ENCODE measurements at places on chromosomes 7 and 10. TPM values are rescaled to one million over a fixed set of nuclear protein-coding genes. Genes with fewer than 3 reads are reported as not detected.

Gene NEUROD6
- not detected for total RNA-seq

DNA sequence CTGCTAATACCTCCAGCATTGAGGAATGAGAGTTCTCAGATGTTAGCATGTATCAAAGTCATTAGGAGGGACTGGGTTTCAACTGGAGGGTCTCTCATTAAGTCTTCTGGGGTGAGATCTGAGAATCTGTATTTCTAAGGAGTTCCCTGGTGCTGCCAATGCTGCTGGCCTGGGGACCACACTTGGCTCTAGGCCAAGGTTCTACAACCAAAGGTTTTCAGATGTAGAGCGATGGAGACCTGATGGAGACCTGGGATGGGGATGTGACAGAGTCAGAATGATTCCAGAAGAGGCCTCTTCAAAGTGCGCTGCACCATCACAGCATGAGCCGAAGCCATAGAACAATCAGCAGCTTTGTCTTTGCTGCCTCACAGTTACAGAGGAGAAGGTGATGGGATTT lies 27.2 kb downstream of the ST8SIA6 start:
- DNase-seq: no peak

GRCh38 chr7:36366718-36367560 lies 22.7 kb upstream of the ANLN start:
- peak; percentile 90 for DNase-seq

GRCh38 chr10:74730246-74730645 lies 96.2 kb upstream of the KAT6B start:
- DNase-seq: no peak

- DNase-seq: no peak
Observed at GRCh38 chr7:70439651-70440050, 692.3 kb upstream of the GALNT17 start.

DNA sequence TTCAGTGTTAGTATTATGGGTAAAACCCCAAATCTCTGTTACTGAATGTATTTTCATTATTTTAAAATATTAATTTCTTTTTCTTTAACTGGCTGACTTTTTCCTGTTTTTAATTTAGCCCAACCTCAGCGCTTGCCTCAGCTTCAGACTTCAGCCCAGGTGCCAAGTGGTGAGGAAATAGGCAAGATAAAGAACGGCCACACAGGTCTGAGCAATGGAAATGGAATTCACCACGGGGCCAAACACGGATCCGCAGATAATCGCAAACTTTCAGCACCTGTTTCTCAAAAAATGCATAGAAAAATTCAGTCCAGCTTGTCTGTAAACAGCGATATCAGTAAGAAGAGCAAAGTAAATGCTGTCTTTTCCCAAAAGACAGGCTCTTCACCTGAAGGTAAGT lies 57.5 kb downstream of the MDFIC start:
- DNase-seq: peak; percentile 19

DNA sequence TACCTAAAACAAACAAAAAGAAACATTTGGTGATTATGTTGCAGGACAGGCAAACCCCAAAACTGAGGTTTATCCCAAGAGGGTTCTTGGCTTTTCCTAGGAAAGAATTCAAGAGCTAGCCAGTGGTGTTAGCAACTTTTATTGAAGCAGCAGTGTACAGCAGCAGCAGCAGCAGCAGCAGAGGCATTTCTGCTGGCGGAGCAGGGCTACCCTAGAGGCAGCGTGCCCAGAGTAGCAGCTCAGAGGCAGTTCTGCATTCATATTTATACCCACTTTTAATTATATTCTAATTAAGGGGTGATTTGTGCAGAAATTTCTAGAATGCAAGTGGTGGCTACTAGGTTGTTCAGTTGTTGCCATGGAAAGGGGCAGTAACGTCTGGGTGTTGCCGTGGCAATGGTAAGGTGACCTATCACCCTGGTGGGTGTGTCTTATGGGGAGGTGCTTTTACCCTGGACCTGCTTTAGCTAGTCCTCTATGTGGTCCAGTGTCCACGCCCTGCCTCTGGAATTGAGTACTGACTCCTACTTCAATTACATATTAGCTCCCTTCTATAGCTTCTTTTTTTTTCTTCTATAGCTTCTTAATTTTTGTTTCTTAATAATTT lies 53.9 kb downstream of the VCL start:
- DNase-seq: no peak

GRCh38 chr7:1673581-1674118 lies 3.6 kb downstream of the ELFN1 start:
- no peak for DNase-seq

Gene CALCR
- 0.17 TPM for total RNA-seq

DNA sequence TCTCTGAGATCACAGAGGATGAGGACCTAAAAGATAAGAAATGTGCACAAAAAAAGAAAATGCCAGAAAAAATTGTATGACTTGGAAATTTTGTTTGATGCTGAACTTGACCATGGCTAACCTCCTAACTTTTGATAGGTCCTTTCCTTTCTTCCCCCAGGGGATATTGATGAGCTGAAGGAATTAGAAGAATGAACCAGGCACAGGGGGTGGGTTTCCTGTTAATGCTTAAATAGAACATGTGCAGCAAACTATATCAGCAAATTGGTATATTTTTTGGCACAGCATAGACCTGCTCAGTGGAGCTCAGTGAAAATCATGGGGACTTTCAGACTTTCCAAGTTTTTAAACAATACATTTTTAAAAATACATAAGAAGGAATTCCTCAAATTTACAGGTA lies 300.7 kb downstream of the HDAC9 start:
- no peak for DNase-seq

DNA sequence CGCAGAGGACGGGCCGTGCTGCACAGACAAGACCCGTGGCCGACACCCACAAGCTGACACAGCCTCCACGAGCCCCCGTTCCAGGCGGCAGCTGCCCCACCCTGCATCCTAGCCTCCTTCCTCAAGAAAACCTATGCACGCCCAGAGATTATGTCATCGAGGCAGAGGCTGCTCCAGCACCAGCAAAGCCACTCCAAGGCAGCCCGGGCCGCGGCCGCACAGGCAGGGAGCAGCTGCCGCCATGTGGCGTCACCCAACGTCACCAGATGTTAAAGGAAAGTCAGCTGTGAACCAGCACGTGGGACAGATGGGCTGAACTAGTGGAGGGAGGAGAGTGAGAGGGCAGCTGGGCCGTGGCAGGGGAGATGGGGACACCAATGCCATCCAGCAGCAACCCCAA lies 59.8 kb downstream of the STK32C start:
- no peak for DNase-seq

DNA sequence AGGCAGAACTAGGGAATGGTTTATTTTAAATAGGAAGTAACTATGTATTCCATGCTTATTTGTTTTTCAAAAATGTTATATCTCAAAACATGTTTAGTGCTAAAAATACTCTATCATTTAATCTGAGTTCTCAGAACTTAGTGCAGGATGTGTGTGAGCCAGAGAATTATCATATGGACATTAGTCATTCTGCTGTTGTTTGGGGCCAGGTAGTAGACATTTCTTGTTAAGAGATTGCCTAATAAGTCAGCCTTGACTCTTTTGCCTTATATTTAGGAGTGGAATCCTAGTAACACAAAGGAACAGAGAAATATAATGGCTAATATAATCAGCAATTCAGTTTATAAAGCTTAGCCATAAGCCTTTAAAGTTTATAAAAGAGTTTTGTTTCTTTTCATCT lies 149.8 kb downstream of the CCSER2 start:
- DNase-seq: no peak

GRCh38 chr7:101990811-101991418 lies 173.5 kb downstream of the CUX1 start:
- no peak for DNase-seq

Gene MYOZ1
- total RNA-seq: 0.52 TPM

Gene CALML3
- not detected for total RNA-seq

Gene COL28A1
- 5.1 TPM for total RNA-seq

DNA sequence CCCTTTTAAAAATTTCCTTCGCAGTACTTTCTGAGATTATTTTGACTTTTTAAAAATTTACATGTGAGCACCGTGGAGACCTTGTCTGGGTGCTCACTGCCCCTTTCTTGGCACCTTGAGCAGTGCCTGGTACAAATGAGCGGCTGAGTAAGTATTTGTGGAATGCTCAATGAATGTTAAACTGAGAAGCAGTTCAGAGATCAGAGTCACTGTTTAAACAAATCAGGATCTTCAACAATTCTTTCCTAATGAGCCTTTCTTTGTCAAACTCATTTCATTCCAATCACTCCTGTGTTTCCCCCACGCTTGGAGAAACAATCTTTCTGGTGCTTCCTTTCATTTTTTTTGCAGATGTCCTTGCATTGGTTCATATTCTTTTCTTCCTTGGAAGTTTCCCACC lies 611.3 kb upstream of the GALNT17 start:
- peak; percentile 16 for DNase-seq

DNA sequence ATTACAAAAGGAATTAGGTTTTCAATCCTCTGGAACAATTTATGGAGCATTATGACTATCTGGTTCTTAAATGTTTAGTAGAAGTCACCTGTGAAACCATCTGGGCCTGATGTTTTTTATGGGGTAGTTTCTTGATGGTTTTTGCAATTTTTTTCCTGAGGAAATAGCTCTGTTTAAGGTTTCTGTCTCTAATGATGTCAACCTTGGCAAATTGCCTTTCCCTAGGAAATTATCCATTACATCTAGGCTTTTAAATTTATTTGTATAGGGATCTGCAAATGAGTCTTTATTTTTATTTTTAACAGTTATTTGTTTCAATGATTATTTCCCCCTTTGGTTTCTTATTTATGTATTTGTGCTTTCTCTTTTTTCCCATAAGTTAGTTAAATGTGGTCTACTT lies 222.8 kb downstream of the GALNT17 start:
- DNase-seq: no peak

- peak; percentile 9 for DNase-seq
Observed at GRCh38 chr10:1150638-1150955, 94.4 kb downstream of the WDR37 start.

GRCh38 chr7:151408498-151408838 lies 1.4 kb downstream of the WDR86 start:
- DNase-seq: no peak

DNA sequence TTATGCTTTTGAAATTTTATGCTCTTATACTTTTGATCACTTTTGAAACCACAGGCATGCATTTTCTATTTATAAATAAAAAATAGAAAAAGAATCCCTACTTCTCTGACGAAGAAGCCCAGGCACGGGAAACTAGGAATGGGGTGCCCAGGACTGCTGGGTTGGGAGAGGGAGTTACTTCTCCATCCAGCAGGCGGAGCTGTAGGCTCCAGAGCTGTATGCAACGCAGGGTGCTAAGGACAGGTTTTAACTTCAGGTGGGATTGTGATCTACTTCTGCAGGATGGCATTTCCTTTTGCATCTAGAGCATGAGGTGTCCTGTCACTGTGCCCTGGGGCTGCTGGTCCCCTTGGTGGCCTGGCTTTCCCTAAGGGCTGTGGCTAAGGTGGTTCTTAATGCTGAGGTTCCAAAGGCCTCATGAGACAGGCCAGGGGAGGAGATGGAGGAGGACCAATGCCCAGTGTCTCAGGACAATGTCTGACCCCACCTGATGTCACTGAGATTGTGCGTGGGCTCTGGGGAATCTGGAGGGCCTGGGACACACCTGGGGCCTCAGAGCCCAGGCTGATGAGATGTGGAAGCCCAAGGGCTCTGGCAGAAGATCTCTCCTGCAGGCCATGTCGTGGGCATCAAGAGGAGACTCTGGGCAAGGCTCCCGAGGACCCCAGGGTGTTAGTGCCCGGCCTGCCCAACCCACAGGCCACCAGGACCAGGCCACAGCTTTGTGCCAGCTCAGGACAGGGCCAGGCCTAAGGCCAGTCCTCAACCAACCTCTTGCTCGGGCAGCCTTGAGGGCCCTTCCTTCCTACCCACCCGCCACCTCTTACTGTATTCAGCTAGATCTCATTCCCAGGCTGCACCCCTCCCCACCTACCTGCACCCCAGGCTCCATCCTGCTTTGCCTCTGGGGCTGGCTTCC lies 507 bp downstream of the CCDC201 start:
- DNase-seq: no peak

Gene LOXL4
- 4.9 TPM for total RNA-seq

All from mucosa of gallbladder (tissue), 1 donor.